ENCODE measurements at places on chromosomes 7 and 10.

- DNase-seq = no peak
Measured at GRCh38 chr10:129716211-129716681, 247.8 kb downstream of the EBF3 start.

DNA sequence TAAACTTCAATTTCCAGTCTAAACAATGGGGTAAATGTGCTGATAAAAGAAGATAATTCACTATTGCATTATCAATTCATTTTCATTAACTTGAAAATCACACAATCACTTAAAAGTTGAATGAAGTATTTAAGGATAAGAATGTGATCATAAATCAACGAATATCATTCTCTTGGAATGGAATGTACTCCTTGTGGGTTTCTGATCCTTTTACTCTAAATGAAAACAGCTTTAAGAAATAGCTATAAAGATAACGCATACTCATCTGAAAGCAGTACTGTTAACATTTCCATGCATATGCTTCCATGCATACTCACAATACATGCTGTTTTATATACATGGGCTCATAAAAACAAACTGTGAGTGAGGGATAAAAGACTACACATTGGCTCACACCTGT, 108.8 kb downstream of the ATE1 start:
- DNase-seq = peak; percentile 14

- DNase-seq = no peak
Measured at GRCh38 chr10:90175161-90175681, 473.8 kb downstream of the KIF20B start.

- no peak for DNase-seq
Measured at GRCh38 chr10:87661861-87662785, 2.4 kb downstream of the PAPSS2 start.

DNA sequence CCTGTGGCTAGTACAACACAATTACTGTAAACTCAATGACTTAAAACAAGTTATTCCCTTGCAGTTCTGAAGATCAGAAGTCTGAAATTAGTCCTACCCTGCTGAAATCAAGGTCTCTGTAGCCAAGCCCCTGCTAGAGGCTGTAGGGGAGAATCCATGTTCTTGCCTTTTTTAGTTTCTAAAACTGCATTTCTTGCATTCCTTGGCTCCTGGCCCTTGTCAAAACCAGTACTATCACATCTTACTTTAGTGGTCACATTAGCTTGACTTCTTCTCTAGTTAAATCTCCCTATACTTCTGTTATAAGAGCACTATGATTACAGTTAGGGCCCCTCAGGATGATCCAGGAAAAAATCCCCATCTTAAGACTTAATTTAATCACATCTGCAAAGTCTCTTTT, 567.0 kb downstream of the GFRA1 start:
- DNase-seq = no peak

GRCh38 chr10:113961182-113962031, 82.3 kb upstream of the ADRB1 start:
- no peak for DNase-seq

- DNase-seq = no peak
Measured at GRCh38 chr10:4353964-4354363, 472.0 kb upstream of the AKR1E2 start.

DNA sequence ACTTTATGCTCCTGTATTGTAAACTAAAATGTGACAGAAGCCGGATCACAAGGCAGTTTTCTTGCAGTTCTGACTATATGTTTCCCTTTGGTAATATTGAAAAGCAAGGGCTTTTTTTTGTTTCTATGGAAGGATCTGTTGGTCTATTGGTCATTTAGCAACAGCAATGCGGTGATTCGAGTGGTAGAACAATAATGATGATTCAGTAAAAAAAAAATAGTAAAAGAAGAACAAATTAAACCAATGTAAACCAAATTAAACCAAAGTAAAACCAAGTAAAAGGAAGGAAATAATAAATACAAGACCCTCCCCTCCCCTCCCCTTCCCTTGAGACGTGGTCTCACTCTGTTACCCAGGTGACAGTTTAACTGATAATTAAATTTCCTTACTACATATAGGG, 17.8 kb upstream of the CCNY start:
- DNase-seq = no peak

DNA sequence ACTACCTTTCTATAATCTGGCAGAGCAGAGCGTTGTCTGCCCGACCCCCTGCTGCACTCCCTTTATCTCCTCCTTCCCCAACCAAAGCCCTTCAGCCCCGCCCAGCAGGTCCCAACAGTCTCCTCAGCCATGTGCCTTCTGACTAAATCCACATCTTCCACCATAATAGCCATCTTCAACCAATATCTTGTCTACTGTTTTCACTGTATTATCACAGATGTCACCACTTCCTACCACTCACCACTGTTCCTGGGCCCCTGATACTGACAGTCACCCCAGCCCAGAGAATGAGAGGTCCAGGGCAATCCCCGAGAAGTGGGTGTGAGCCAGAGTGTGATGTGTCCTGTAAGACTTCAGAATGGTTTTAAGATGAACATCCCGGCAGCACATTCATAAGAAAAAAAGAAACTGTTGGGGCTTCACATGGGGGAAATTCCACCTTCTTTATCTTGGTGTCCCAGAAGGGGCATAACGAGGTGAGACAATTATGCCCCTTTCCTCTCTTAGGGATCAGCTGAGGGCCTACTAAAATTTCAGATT, 25.3 kb downstream of the CCDC6 start:
- DNase-seq = no peak

GRCh38 chr10:113127901-113128283, 177.8 kb downstream of the TCF7L2 start:
- no peak for DNase-seq

- no peak for DNase-seq
Measured at GRCh38 chr10:93139059-93139655, 65.5 kb downstream of the CYP26A1 start.

- DNase-seq = no peak
Measured at GRCh38 chr7:142774826-142775225, 4.1 kb downstream of the PRSS2 start.

DNA sequence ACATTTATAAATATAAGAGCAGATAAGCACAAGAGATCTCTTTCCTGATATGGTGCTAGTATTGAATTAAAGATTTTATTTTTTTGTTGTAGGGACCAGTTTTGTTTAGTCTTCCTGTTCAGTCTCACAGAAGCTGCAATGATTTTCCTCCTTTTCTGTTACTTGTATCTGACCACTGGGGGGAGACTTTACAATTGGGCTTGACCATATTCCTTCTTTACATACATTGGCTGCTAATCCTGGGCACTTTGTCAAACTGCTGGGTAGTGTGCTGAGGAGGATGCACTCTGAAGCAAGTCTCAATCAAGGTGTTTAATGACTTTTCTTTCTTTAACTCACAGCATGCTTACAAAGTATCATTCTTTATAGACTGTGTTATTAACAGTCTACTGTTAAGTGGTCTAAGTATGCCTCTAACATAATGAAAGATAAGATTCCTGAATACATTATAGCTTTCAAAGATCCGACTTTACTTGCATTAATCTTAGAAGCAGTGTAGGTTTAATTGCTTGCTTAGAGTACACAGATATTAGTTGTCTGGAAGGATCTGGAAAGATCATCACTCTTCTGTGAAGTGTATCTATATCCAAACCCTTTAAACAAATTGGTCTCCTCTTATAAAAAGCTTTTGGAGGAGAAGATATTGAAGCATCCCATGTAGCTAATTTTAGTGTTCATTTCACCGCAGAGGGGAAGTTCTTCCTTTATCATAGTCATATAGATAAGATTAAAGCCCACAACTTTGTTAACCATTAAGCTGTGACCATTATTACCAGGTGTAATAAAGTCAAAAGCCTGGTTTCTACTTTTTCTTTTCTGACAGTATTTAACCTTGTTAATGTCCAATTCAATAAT, 3.1 kb downstream of the PALS2 start:
- DNase-seq = peak; percentile 33

DNA sequence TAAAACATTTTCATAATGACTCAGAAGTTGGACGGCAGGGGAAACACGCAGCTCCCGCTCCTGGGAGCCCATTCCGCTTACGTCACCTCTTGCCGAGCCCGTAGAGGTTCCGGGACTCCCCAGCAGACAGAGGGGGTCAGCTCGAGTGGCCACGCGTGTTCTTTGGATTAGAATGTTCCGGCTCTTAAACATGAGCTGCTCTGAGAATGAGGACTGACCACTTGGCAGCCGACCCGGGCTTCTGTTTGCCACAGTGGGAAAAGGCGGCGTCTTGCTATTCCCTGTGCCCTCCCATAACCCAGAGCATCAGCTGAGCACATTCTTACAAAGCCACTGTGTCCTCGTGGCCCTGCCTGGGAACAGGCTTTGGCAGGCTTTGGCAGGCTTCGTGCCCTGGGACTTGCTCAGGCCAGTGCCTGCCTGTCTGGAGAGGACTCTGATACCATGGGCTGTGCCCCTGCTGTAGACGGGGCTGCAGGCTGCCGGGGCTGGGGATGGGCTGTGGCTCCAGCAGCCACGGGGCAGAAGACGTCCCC, 40.1 kb downstream of the PFKP start:
- peak; percentile 90 for DNase-seq

- DNase-seq = no peak
Measured at GRCh38 chr10:32426186-32426585, 19.8 kb upstream of the CCDC7 start.

- DNase-seq = no peak
Measured at GRCh38 chr10:95628786-95629185, 27.7 kb downstream of the ALDH18A1 start.

DNA sequence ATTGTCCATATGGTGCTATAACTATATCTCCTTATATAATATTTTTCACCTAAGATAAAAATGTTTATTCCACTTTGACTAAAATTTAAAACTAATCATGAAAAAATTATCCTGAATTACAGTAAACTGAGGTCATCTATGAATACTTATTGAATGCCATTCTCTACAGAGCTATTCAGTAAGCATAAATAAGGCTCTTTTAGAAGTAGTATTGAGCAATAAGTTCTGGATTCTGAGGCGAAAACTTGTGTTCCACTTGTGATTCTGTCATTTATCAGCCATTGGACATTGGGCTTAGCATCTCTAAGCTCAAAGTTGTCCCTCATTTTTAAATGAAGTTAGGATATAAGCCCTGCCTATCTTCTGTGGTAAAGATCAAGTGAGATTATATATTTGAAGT, 130.8 kb downstream of the WNT2 start:
- DNase-seq = no peak

DNA sequence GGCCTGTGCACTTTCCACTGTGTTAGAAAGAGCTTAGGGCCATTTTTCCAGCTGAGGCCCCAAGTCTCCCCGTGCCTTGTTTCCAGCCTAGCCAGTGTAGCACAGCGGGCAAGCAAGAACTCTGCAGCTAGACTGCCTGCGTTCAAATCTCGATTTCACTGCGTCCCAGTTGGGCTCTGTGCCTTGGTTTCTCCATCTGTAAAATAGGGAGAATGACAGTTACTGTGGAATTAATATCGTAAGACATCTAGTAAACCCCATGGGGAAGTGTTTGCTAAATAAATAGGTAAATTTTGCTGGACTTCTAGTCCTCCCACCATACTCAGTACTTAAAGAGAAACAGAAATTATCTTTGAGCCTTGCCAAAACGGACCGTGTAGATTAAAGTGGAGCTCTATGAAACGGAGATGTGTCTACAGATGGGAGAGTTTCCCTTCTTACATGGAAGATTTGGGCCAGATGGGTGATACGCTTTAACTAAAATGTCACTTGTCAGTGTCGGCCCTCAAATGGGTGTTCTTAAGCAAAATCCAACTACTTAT, 3.5 kb upstream of the HKDC1 start:
- DNase-seq = no peak

DNA sequence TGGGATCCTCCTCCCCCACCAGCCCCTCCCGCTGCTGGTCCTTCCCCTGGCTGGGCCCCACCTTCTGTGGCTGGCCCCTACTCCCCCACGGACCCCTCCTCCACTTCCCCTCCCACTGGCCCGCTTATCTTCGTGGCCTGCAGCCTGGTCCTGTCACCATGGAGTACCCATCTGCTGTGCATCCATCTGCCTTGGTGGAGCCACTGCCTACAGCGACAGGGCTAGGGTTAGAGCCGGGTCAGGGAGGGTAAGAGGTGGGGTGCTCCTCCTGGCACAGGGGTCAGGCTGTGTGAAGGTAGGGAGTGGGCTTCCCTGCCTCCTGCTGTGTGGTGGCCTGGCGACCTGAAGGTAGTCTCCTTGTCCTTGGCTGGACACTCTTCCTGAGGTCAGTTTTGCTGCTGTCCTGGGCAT, 5.2 kb downstream of the ADCY1 start:
- no peak for DNase-seq

DNA sequence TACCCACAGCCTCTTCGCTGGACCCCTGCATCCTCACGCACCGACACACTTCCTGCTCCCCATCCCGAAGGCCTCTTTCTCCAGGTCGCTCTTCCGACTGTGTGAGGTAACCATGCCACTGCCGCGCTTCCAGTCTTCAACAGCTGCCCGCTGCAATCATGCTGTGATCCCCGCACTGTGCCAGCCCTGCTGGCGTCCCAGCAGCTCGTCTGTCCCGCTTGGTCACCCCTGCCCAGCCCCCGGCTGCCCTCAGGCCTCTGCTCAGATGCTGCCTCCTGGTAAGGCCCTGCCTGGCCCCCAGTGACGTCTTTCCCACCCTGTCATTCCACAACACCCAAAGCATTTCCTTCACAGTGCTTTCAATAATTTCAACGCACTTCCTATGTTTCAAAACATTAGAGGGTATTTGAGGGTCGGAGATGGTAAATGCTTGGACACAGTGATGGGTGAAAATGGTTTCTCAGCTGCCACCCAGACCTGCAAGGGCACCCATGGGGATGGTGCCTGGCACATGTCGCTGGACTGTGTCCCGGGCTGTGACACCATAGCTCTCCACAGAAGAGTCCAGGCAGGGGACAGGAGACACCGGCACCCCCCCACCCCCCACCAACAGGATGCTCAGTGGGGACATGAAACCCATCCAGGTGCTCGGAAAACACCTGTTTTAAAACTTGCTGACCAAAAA, 125.2 kb downstream of the MAD1L1 start:
- DNase-seq = no peak

DNA sequence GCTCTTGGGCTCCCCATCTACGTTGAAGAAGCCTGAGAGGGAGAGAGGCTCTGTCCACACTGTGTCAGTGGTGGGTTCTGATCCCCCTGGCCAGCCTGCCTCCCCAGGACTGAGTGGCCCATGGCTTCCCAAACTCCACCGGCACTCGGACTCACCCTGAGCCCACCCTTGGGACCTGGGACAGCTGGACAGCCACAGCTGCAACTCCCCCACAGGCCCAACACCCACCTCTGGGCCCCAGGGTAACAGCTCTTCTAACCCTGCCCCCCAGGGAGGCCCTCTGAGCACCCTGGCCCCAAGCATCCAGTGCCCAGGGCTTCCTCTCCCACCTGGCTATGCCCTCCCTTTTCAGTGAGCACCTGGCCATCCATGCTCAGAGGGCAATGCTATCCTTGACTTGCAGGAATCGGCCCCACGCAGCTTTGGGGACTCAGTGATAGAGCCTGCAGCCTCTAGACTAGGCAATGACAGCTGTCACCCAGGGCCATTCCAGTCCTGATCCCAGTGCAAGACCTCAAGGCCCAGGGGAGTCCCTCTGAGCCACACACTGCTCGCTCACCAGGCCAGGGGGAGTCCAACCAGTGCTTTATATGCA, 17.9 kb downstream of the OGDHL start:
- no peak for DNase-seq

DNA sequence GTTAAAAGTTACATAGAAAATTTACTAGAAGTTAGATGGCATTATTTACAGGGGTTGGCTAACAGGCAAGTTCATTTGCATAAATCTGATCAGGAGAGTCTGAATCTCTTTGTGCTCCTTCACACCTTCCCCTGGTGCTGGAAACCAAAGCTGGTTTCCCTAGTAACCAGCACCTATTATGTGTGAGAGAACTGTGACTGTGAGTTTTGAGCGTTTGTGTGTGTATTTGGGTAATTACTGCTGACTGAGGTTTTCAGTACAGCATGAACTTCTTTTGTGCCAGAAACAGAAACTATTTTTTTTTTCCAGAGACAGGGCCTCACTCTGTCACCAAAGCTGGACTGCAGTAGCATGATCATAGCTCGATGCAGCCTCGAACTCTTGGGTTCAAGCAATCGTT, 10.3 kb upstream of the IFIT1B start:
- no peak for DNase-seq

All from AG09309 (cell line).